Natural killer cell treated with Interleukin-12 subunit alpha and Interleukin-12 subunit beta and Interleukin-15 and Interleukin-18, amount 100 ng/mL, for 72 hours (primary cell): ENCODE measurements at places on chromosomes 3 and 15.
A peak's percentile ranks its signal among the peaks of the same experiment; 100 is the strongest.

DNA sequence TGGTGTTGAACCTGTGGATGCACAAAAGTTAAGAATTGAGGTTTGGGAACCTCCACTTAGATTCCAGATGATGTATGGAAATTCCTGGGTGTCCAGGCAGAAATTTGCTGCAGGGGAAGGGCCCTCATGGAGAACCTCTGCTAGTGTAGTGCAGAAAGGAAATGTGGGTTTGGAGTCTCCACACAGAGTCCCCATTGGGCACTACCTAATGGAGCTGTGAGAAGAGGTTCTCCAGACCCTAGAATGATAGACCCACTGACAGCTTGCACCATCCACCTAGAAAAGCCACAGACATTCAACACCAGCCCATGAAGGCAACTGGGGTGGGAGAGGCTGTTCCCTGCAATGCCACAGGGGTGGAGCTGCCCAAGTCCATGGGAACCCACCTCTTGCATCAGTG lies 1032.8 kb upstream of the EPHA6 start:
- DNase-seq = no peak

- no peak for DNase-seq
Observed at GRCh38 chr15:91308199-91308598, 208.1 kb downstream of the SV2B start.

DNA sequence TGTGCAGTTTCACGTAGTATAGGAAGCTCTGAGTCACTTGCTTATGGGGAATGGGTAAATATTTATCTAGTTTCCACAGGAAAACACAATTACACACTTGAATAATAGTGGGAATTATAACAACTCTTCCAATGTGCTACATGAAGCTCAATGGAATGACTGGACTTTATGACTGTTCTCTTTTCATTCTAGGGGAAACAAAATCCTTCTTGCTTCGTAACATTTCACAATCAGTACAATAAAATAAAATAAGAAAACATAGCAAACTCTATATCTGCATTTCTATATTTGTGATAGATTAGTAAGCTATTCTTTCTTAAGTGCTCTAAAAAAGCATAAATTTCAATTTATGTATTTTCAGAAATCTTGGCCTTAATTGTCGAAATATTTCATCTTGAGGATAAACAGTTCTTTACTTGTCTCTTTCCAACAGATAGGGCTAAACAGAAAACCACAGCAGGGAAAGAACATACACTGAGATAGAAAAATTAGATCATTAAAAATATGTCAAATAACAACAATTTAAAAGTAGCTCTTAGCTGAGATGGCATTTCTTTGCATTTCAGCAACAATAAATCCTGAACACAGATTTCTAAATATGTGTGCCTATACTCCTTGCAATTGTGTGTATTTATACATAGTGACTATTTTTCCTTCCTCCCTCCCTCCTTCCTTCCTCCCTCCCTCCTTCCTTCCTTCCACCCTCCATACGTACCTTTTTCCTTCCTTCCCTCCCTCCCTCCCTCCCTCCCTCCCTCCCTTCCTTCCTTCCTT lies 395.5 kb upstream of the KCNMB2 start:
- no peak for DNase-seq

- no peak for DNase-seq
Observed at GRCh38 chr3:185046603-185047002, 106.3 kb downstream of the C3orf70 start.

GRCh38 chr15:20348900-20349773 lies 192.5 kb downstream of the GOLGA6L6 start:
- DNase-seq = no peak

- DNase-seq = no peak
Observed at GRCh38 chr15:51849860-51850259, 20.4 kb downstream of the TMOD3 start.

- DNase-seq = no peak
Observed at GRCh38 chr3:172118019-172118418, 78.6 kb downstream of the FNDC3B start.

GRCh38 chr15:49273734-49274318 lies 103.8 kb downstream of the GALK2 start:
- DNase-seq = no peak

DNA sequence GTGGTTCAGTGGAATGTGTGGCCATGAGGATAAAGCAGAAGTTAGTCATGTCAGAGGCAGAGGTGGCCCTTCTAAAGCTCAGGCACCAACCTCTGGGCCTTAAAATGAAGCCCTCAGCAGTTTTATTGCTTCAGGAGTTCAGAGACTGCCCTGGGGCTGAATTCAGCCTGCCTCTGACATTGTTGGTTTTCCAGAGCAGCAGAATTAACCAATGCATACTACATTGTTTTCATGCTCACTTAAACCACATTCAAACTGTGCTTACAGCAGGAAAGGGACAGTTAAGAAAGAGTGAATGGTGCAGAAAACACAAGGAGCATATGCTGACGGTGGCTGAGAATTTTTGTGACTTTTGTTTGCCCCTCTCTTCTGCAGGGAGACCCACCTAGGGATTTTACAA lies 320.2 kb downstream of the CHST2 start:
- no peak for DNase-seq

DNA sequence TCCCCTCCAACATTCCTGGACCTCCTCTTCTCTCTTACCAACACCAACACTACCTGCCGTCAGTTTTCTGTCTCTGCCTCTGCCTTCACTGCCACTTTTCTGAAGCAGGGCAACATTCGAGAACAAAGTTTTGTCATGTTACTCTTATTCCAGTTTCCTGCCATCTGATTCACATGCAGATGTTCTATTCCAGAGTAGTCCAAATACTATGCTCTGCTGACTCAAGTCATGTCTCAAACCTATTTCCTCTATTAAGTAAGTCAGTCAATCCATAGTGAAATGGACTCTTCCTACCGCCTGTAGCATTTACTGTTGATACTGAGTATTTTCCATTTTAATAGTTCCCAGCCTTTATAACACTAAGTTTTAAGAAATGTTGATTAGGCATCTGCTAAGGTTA lies 43.4 kb downstream of the ESYT3 start:
- no peak for DNase-seq

DNA sequence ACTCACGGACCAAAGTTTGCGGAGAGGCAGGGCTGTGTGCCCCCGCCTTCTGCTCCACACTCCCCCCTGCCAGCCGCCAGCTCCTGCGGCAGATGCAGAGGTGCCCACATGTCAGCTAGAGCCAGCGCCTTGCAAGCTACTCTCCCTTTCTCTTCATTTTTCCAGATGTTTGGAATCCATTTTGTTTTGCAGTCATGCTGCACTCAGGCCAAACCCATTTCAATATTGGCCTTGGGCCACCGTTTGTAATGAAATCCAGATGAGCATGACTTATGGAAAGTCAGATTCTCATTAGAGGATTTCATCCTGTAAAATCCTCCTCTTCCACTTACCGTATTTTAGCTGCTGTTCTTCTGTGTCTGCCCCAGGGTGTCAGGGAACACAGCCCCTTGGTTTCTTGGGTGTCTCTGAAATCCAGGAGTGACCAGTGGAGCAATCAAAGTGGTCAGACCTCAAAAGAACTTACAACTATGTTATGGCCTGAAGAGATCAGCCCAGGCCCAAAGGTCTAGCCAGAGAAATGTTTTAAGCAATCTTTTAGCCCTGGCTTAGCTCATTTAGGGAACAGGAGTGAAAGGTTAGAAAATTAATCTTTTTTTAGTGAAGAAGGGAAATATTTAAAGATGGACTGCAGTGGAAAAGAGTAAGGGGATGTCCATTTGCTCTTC lies 65.8 kb downstream of the AAGAB start:
- no peak for DNase-seq

GRCh38 chr3:98730886-98731537 lies 32.1 kb upstream of the ST3GAL6 start:
- no peak for DNase-seq

- DNase-seq = no peak
Observed at GRCh38 chr3:196047391-196048030, 34.4 kb downstream of the TFRC start.

GRCh38 chr3:83426300-83426699 lies 1532.5 kb upstream of the CADM2 start:
- DNase-seq = no peak

DNA sequence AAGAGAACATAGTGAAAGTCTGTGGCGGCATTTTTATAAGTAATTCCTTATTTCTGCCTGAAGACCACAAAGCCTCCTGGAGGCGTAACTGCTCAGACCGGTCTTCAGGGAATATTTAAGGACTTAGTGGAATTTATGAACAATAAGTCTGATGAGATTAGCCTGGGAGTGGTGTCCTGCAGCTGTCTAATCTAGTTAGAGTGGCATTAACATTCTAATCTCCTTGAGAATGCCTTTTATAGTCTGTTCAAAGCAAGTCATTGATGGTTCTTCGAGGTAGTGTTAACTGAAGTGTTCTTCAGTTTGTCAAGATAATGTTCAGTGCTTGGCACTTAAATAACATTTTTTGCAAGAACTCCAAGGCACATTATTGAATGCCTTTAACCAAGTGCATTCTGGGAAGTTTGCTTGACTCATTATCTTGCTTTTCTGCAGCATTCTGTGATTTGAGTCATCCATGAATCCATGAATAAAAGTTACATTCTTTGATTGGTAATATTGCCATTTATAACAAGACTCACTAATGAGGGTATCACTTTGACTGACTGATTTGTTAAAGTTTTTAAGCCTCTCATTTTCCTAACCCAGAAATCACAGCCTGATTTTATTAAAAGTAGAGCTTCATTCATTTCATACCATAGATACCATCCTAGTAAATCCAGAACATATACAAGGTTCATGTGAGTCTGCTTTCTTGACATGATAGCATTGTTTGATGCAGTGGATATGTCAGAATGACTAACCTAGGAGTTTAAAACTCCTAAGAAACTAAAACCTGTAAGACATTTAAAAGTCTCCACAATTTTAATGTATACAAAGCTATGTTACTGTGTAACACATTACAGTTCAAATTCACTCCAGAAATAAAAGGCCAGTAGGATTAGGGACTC lies 12.5 kb downstream of the RBM5 start:
- DNase-seq = no peak

DNA sequence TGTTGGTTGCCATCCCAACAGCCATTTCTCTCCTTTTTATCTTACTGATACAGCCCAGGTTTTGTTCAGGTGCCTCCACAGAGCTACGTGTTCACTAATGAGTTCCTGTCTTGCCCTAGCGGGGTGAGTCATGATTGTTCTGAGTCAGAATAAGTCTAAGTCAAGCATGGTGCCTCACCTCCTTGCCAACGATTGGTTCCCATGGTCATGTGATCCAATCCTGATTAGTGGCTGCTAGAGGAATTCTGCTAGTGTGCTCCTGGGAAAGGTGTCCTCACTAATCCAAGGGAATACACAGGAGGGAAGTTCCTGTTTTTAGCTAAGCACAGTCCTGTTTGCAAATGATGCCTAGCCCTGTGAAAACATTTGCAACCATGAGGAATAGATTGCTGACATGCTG lies 99.8 kb downstream of the NSUN3 start:
- DNase-seq = no peak

DNA sequence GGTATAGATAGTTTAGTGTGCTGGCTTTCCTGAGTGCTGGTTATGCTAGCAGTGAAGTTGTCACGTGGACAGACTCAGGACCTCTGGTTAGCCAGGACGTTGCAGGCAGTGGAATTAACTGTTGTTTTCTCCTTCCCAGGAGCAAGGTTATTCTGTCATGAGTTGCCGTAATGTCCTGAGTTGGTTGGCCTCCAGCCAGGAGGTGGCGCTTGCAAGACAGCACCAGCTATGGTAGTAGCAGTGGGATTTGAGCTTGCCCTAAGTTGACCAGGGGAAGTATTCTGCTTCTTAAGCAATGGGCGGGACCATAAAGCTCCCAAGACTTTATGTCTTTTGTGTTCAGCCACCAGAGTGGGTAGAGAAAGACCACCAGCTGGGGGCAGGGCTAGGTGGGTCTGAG lies 240.7 kb upstream of the DNAJC19 start:
- DNase-seq = no peak

DNA sequence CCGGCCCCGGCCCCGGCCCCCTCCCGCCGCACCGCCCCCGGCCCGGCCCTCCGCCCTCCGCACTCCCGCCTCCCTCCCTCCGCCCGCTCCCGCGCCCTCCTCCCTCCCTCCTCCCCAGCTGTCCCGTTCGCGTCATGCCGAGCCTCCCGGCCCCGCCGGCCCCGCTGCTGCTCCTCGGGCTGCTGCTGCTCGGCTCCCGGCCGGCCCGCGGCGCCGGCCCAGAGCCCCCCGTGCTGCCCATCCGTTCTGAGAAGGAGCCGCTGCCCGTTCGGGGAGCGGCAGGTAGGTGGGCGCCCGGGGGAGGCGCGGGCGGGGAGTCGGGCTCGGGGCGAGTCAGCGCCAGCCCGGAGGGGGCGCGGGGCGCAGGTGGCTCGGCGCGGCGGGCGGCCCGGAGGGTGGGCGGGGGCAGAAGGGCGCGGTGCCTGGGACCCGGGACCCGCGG lies 352 bp downstream of the CHRD start:
- no peak for DNase-seq

GRCh38 chr3:52857133-52857532 lies 22.3 kb upstream of the MUSTN1 start:
- no peak for DNase-seq

GRCh38 chr3:72145506-72146380 lies 360.8 kb upstream of the PROK2 start:
- DNase-seq = peak; percentile 20

DNA sequence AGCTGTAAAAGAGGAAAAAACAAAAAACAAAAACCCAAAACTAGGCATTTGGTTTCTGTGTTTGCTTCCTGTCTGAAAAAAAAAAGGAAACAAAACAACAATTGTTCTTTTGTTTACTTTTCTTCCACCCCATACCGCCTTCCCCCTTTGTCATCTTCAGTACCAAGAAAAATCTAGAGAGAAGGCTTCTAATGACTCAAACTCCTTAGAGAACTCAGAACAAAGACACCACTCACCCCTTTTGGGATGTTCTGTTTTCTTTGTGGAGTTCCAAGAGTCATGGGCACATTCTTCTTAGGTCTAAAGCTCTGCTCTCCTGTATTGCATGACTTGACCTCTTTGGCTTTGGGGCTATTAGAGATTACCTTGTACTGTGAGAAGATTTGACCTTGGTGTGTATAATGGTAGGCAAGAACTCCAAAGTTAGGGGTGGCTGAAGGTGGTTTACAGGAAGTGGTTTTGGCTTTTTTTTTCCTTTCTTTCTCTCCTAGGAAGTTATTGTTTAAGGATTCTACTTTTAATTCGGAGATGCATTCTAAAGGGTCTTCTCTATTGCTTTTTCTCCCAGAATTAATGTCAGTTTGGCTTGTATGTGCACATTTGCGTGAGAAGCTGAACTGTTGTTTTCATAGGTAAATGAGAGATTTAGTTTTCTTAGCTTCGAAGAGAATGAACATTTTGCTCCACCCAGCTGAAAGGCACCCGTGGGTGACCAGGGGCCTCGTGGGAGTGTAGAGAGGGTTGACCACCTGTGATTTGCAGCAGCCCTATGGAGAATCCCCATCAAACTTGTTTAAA lies 39.5 kb upstream of the ZBTB20 start:
- DNase-seq = no peak

- DNase-seq = no peak
Observed at GRCh38 chr15:71532994-71533393, 277.4 kb upstream of the NR2E3 start.

GRCh38 chr3:10299175-10299574 lies 6.4 kb upstream of the GHRL start:
- DNase-seq = no peak
